ENCODE measurements at places on chromosomes 6 and 20.

- no peak for DNase-seq
Observed at GRCh38 chr6:159804504-159804903, 4.4 kb downstream of the PNLDC1 start.

- no peak for DNase-seq
Observed at GRCh38 chr6:87762116-87762515, 60.1 kb upstream of the AKIRIN2 start.

DNA sequence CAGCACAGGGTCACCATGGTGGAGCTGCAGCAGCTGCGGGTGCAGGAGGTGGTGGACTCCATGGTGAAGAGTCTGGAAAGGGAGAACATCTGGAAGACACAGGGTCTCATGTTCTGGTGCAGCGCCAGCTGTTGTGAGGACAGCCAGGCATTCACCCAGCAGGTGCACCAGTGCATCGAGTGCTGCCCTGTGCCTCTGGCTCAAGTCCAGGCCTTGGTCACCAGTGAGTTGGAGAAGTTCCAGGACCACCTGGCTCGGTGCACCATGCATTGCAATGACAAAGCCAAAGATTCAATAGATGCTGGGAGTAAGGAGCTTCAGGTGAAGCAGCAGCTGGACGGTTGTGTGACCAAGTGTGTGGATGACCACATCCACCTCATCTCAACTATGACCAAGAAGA lies 22.9 kb upstream of the RIPK1 start:
- no peak for DNase-seq

DNA sequence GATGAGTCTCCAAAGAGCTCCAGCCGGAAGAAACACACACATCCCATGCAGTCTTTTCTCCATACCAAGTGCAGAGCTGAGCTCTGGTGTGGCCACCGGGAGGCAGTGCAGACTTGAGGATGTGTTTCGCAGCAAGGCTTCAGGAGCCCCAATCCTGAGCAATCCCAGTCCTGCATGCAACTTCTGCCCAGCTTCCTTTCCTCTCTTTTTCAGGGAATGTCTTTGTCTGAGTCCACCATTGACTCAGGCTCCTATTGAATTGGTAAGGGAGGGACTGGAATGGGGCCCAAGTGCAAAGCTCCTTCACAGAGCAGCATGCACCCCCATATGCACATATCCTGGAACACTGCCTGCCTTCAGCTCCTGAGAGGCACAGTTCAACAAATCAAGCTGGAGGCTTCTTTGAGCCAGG lies 50.5 kb upstream of the ASIP start:
- DNase-seq: no peak
